ENCODE measurements at places on chromosomes 2 and 18.

- no peak for DNase-seq
Observed at GRCh38 chr2:69618362-69618761, 25.2 kb downstream of the AAK1 start.

DNA sequence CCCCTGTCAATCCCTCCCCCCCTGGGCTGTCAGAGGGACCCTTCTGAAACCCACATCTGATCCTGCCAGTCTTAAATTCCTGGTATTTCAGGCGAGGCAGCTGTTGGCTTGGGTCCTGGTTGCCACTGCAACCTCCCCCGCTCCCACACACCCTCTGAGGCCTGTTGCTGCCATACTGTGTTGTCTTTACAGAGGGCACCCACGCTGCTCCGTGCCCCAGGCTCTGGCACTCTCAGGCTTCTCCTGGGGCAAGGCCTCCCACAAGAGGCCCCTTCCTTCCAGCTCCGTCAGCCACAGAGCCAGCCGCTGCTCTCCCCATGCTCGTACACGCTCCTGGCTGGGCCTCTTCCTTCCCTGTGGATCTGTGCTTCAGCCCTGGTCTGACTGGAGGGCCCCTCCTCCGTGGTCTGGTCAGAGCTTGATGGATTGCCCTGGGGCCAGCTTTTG lies 8.6 kb downstream of the CABLES1 start:
- no peak for DNase-seq

DNA sequence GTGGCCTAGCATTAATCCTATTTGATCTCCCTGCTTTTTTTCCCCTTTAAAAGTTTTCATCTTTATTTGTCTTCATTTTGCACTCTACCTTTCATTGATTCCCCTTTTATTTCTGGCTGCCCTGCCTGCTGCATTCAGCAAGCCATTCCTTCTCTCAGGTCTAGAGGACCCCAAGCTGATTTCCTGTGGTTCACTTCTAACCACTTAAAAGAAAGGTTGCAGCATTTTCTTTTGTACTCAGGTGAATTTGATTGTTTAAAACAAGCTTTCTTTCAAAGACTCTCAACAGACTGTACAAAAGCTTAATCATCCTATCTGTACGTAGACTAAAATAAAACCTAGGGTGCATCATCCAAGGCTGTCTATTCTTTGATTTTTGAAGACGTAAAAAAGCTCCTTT lies 160.3 kb downstream of the CSRNP3 start:
- DNase-seq: no peak

GRCh38 chr2:26536371-26537068 lies 58.6 kb upstream of the OTOF start:
- DNase-seq: no peak

DNA sequence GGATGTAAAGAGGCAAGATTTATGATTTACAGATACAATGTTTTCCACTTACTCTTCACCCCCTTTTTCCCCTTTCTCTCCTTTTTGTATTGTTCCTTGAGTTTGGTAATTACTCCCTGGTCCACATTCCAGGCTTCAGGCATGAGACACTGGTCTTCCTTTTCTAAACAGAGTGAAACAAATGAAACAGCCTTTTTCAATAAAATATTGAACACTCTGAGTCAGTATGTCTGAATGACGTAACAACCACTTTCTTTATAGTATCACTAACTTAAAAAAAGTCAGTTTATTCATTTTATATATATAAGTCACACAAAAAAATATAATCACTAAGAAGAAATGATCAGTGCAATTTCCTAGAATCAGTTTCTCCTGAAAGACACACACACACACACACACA lies 79.7 kb downstream of the STRN start:
- DNase-seq: no peak

GRCh38 chr2:222835143-222835822 lies 25.6 kb upstream of the ACSL3 start:
- DNase-seq: no peak

- DNase-seq: no peak
Observed at GRCh38 chr2:151730262-151730975, 3.9 kb downstream of the NEB start.

DNA sequence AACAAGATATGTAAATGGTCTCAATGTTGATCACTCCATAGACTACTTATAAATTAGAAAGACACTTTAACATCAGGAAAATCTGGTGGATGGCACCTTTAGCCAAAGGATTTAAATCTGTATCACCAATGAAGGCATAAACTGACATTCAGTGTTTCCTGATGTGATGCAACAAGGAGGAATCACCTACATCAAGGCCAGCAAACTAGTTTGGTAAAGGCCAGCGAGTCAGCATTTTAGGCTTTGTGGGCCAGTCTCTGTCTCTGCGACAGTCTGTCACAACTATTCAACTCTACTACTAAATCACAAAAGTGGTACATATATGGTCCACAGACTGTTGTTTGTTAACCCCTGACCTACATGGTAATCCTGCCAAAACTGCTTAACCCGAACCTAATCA lies 33.3 kb downstream of the C2orf76 start:
- no peak for DNase-seq

DNA sequence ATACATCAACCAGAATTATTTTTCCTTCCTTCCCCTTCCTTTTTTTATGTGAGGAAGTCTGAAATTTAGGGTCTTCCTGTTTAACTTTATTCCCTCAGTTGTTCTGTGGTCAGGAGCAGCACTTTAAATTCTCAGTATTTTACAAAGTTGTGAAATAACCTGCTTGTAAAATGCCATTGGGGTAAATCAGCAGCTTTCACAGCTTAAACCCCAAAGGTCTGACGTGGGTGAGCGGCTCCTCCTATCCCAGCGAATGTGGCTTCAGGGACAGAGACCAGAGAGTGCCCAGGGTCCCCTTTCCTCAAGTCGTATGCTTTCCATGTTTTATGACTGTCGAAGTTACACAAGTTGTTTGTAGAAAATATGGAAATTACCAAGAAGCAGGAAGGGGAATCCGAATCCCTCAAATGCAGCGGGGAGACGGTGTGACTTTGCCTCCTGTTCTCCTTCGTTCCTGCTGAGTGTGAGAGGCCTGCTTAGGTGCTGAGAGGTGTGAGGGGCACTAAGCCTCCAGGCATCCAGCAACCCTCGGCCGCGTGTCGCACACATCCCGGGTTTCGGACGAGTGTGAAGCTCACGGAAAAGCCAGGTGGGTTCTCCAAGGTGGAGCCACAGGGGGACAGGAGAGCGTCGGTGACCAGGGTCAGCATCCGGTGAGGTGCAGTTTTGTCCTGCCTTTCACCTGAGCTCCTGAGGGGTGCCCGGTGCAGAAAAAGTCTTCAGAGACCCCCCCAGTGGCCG lies 10.8 kb upstream of the KCNG2 start:
- no peak for DNase-seq

GRCh38 chr2:215171796-215172195 lies 33.4 kb upstream of the ABCA12 start:
- no peak for DNase-seq

DNA sequence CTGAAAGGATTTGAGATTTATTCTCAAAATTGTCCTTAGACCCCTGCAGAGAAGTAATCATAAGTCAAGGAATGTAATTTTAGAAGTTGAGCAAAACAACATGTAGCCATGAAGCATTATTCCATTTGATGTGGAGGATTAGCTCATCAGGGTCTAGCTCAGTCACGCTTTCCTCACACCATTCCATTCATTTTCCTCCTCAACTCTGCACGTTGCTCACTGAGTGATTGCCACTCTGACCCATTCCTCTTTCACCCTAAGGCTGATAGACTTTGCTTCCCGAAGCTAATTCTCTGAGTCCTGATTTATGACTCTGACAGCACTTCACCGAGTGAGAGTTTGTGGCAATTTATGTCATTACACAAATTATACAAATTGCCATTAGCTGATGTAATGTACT lies 820.6 kb upstream of the PIK3C3 start:
- DNase-seq: no peak

DNA sequence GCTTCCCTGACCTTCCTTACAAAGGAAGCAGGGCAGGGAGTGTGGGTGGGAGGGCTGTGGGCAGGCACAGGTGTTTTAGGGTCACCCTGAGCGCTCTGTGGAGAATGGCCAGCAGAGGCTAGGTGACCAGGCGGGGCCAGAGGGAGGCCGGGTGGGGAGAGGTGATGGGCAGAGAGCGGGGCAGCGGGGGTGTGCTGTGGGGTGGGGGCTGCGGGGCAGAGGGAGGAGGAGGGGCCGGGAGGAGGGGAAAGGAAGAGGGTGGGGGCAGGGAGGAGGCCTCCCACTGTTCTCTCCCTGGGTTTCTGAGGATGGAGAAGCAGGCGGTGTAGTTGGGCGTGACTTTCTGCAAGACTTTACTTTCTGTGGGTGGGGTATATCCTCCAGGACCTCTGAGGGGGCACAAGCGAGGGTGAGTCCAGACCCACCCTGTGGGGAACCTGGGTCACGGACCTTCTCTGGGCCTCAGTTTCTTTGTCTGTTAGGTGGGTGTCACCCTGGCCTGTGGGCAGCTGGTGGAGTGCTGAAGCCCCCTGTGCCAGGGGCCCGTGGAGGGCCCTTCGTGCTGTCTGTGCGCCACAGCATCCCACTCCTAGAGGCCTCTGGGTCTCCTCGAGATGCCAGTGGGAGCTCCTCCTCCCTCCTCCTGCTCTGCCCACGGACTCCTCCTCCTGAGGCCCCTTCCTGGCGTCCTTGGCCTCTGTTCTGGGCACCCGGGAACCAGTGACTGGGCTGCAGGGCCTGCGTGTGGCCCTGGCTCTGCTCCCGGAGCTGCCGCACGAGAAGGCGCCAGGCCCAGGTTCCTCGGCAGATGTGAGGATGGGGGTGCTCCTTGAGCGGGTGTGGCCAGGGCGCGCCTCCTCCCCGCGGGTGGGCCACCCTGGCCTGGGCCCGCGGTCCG lies 6.3 kb upstream of the NEU4 start:
- no peak for DNase-seq

- DNase-seq: no peak
Observed at GRCh38 chr2:205017912-205018311, 472.6 kb downstream of the PARD3B start.

DNA sequence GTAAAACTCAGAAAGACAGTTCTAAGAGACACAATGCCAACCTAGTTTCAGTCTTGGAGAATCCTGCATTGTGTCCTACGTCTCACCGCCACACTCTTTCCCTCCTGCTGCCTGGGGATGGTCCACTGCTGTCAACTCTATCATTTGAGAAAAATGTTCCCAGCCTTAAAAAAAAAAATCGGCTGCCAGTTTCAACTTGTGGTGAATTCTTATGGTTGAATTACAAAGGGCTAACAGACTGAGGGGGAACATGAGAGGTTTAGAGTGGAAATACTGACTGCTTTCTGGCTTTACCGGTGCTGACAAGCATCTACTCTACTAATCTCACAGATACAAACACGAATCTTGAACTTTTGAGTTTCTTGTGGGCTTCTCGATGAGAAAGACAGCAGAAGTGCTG lies 74.0 kb downstream of the NAB1 start:
- no peak for DNase-seq

DNA sequence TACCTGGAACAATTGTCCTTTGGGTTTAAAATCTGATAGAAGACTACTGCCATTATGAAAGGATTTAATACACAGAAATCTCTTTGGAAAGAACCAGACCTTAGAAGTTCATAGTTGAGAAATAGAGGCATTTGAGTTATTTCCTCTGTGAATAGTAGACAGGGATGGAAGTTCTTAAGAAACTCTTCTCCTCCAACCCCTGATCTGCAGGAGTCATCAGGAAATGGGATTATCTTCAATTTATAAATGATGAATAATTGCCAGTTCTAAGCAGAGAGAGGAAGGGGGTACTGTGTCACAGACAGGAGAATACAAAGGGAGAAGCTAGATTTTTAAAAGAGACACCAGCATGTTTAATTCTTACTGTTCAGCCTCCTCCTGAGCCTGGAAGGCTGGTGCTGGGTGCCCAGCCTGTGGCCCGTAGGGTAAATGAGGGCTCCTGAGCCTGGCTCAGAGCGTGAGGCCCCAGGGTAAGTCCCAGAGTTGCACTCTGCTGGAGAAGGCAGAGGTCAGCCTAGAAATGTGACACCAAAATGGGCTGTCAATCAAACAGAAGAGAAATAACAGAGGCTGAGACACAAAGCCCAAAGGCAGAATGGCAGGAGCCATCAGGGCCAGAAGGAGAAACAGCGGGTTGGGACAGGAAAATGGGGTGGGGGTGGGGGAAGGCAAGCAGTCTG lies 58.2 kb upstream of the PKDCC start:
- no peak for DNase-seq

DNA sequence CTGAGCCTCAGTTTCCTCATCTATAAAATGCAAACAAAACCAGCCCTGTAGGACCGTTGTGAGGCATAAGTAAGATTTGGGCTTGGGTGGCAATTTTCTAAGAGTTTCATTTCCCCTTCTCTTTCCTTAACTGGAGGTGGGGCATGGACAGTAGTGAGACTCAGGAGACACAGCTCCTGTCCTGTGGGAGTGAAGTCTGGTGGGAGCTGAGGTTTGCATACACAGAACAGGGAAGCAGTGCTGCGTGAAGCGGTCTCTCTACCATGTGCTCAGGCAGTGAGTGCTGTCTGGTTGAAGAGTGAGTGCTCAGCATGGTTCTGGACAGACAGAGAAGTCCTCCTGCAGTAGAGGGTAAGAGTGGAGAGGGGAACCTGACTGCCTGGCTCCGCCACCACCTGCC lies 62.3 kb upstream of the MCFD2 start:
- no peak for DNase-seq

GRCh38 chr2:62495761-62496160 lies 10.2 kb downstream of the TMEM17 start:
- DNase-seq: no peak

GRCh38 chr2:58607448-58607847 lies 366.3 kb upstream of the FANCL start:
- no peak for DNase-seq

DNA sequence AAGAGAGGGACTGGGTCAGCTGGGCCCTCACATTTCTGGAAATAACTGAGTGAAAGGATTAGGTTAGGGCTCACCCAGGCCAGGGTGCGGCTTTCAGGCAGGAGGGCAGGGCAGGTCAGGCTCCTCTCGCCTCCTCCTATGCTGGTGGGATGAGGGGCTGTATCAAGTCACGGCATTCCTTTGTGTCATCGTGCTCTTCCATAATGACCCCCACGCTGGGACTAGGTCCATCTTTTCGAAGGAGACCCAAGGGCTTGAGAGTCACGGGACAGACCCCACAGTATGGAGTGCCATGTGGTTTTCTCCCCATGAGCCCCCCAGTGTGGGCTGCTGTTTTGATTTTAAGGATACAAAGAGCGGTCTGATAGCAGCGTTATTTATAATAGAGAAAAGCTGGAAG lies 137.8 kb upstream of the COPS8 start:
- DNase-seq: no peak

GRCh38 chr18:79662034-79662433 lies 17.6 kb upstream of the CTDP1 start:
- DNase-seq: no peak

GRCh38 chr2:66109419-66109818 lies 325.5 kb upstream of the MEIS1 start:
- no peak for DNase-seq

GRCh38 chr2:222669353-222669752 lies 2.1 kb upstream of the MOGAT1 start:
- no peak for DNase-seq

DNA sequence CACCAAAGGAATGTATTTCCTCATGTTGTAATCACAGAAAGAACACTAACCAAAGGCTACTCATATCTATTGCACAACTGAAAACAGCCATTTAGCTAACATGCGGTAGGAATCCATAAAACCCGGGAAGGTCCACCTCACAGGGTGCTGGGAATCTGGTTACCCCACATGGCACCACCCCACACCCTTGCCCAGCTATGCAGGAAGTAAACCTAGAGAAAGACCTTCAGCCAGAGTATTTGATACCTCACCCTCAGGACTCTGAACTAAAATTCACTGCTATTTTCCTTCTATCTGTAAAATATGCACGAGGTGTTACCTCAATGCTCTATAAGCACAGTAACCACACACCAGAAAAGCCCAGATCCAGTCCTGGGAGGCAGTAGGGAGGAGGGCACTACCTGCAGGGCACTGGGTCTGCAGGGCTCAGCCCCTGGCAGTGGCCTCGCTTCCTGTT lies 45.8 kb downstream of the PTPN2 start:
- DNase-seq: no peak
